ENCODE measurements at places on chromosomes 11 and 22.

DNA sequence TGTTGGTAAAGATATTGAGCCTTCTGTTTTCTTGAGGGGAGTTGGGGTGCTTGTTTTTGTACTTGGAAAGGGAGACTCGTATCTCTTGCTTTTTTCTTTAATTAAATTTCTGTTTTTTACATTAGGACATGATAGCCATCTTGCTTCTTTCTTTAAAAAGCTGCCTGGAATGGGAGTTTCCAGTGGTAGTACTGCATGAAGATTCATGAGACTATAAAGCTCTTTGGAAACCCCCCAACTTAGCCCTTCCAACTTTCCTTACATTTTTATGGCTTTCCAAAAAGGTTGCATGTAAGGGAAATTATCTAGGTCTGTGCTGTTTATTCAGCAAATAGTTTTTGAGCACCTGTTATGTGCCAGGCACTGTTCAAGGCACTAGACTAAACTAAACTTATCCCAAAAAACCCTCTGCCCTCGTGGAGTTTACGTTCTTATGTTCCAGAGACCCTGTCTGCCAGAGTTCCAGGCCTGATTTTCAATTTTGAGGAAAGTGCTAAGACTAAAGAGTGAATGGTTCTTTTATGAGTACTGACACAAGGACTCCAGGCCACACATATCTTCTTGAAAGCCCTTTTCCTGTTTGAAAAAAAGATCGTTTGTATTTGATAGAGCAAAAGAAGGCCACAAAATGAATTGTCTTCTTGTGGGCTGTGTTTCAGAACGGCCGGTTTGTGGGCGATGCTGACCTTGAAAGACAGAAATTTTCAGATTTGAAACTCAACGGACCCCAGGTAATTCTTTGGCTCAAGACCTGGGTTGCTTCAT, 31.9 kb downstream of the CTNND1 start:
- DNase-seq = no peak

GRCh38 chr11:26997378-26997777, 3.5 kb downstream of the FIBIN start:
- no peak for DNase-seq

DNA sequence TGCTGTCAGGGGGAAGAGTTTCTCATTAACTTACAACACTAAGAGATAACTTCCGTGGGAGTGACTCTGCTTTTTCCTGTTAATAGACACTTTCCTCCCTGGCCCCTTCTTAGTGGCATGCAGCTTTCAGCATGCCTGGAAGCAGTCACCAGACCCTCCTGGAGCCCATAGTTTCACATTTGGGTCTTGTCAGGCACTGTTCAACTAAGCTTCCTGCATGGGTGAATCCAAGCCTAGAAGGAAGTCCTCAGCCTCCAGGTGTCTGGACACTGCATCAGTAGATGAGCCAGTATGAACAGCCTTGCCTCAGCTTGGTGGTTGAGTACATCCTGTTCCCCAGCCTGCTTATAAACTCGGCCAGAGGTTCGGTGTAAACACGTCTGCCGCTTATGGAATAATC, 68.1 kb downstream of the PPP6R3 start:
- DNase-seq = no peak

DNA sequence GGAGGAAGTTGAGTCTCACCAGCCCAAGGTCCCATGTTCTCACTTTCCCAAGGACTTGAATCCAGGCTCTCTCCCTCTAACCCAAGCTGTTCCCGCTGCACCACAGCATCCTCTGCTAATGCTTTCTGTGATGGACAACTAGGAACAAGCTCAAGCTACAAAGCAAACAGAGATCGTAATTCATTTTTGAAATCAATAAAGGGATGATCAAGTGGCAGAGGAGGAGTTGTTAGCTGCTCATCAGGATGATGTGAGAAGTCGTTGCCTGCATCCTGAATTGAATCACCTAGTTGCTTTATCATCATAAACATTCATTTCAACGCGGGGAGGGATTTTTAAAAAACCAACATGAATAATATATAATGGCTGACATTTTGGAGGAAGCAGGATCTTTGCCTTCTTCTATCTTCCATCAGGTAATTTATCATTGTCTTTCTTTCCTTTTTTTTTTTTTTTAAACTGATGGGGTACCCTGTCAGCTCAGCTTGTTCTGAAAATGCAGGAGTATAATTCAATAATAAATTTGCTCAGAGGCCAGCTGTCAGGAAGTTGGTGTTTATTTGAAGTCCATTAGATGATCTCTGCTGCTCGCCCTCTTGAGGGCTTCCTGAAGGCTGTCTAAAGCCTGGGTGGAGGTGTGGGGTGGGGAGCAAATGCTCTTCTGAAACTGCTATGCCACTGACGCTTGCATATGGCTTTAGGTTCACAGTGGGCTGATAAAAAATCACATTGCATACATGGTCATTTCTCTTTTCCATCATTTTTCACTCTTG, 174.4 kb upstream of the NARS2 start:
- no peak for DNase-seq

- DNase-seq = no peak
These were observed 77.9 kb upstream of the ANO1 start for GRCh38 chr11:70000228-70000627.

- DNase-seq = no peak
These were observed 122.7 kb upstream of the FAT3 start for GRCh38 chr11:92101920-92102319.

- no peak for DNase-seq
These were observed 5.4 kb upstream of the PAX6 start for GRCh38 chr11:31816468-31817053.

- DNase-seq = no peak
These were observed 28.1 kb upstream of the SCGB1A1 start for GRCh38 chr11:62390722-62391121.

DNA sequence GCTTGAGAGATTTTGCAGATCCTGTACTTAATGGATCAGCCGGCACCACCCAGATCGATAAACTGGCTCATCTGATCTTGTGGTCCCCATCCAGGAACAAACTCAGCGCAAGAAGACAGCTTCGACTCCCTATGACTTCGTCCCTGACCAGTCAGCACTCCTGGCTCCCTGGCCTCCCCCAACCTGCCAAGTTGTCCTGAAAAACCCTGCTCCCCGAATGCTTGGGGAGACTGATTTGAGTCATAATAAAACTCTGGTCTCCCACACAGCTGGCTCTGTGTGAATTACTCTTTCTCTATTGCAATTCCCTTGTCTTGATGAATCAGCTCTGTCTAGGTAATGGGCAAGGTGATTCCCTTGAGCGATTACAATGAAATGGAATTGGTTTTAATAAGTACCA, 29.5 kb downstream of the OR2AG2 start:
- DNase-seq = no peak

- no peak for DNase-seq
These were observed 12.8 kb downstream of the DGCR2 start for GRCh38 chr22:19109198-19110063.

GRCh38 chr11:76656050-76656531, 14.5 kb downstream of the LRRC32 start:
- no peak for DNase-seq

DNA sequence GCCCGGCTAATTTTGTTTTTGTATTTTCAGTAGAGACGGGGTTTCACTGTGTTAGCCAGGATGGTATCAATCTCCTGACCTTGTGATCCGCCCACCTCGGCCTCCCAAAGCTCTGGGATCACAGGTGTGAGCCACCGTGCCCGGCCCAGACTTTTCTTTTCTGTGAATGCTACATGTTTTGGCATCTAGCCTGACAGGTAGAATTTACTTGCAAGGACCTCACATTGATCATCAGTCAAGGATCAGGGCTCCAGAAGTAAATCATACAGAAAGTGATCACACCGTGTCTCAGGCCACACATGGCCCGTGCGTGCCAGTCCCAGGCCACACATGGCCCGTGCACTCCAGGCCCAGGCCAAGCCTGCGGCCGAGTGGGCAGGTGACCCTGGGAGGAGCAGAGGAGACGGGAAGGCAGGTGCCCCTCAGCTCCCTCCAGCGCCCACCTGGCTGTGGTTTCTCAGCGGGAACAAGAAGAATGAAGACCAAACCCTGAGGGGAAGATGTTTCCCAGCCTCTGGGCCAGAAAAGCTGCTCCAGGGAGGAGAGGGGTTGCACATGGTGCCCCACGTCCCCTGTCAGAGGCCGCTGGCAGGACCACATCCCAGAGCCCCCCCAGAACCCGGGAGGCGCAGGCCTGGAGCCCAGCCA, 76.2 kb downstream of the BRD1 start:
- DNase-seq = no peak

- DNase-seq = no peak
These were observed 27.6 kb downstream of the ADORA2A start for GRCh38 chr22:24455039-24455438.

GRCh38 chr11:76760236-76760635, 22.9 kb upstream of the TSKU start:
- no peak for DNase-seq

DNA sequence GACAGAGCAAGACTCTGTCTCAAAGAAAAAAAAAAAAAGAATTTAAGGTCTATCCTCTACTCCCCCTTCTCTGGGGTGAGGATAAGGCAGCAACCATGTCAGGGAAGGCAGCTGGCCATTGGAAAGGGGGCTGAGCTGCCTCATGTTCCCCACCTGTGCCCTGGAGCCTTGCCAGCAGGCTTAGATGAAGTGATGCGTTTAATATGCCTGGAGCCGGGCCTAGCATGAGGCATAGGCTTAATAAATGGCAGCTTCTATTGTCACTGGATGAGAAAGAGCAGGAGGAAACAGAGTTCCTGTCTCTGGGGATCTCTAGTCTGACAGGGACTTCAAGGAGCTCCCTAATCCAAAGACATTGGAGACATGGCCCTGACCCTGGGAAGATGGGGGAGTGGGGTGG, 3.2 kb upstream of the KCNE3 start:
- no peak for DNase-seq

GRCh38 chr11:848380-848931, 5.8 kb downstream of the TSPAN4 start:
- no peak for DNase-seq

DNA sequence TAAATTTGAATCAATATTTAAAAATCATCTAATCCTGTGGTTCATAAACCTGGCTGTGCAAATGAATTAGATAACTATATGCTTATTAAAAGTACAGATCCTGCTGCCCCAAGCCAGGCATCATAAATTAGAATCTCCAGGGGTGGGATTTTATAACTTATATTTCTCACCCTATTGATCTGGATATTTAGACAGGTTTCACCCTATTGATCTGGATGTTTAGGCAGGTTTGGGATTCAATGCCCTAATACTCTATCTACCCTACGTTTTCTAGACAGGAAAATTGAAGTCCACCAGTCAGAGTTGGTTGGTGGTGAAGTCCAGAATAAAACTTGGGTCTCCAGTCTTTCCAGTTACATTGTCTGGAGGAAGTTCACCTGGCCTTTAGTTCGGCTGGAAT, 2.6 kb downstream of the OR8B8 start:
- no peak for DNase-seq

DNA sequence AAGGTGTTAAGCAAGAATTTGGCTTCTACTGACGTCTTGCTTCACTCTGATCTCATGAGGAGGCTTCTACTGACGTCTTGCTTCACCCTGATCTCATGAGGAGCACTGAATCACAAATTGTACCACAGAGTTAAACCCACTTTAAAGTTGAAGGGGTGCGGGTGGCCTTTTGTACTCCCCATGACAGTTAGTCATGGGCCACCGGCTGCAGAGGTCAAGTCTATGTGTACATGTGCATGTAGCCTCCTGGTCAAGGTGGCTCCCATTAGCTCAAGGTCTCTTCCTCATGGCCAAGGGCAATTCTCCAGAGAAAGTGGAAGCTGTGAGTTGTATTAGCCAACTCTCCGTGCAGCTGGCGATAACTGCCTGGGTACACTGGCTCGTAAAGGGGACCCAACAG, 23.1 kb upstream of the FZD4 start:
- no peak for DNase-seq

- no peak for DNase-seq
These were observed 1027.1 kb downstream of the LRRC4C start for GRCh38 chr11:40432358-40432757.

Data from NCI-H187 (cell line).